Kidney epithelial cell (primary cell): ENCODE measurements at places on chromosomes 3 and 15.

- DNase-seq = no peak
Observed at GRCh38 chr3:68121287-68121686, 466.9 kb upstream of the SUCLG2 start.

DNA sequence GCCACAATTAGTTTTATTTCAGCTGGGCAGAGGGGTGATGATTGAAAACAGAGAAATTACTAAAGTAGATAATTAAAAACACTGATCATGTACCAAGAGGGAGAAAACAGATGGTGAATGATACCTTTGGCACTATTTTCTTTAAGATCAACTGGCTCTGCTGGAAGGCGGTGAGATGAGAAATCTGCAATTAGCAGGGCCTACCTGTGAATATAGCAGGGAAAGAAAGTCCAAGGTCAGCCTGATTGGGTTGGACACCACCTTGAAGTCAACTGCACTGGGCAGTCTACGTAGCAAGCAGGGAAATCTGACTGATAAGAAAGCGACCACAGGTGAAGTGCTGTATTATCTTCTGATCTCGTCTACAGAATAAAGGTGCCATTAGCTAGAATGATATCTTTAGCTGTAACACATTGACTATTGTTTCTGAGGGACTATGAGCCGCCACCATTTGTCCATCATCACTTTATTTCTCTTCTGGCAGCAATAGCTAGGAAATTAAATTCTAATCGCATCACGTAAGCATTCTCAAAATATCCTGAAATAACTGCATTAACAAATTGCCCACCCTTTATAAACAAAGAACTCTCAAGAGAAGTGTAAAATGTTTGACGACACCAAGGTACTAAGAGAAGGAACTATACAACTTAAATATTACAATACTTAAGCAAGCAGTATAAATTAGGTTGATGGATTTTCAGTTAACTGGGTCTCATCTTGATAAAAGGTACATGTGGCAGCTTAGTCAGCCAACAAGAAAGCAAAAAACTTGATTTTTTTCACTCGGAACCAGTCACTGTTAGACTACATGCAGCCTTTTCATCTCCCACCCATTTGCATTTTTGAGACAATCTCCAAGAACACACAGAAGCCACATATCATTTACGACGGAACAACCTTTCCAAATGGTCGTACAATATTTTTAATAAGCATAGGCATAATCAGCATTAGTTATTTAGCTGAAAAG, 1.3 kb downstream of the NEDD4 start:
- no peak for DNase-seq

- no peak for DNase-seq
Observed at GRCh38 chr3:23991683-23992628, 46.9 kb downstream of the NR1D2 start.

- DNase-seq = no peak
Observed at GRCh38 chr3:165754219-165755007, 82.8 kb downstream of the BCHE start.

DNA sequence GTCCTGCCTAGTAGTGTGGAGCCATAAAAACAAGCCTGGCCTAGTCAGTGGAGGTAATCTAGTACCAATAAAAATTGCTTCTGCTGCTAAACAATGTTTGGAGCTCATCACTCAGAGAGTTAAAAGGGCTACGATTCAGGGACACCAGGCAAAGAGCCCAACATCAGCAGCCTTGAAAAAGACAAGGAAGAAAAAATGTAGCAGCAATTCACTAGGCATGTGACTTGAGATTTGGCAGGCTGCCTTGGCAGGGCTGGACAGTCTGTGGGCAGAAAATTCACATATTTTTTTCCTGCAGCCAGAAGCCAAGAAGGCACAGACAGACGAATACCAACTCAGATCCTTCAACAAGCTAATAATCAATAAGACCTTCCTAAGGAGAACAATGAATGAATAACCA, 47.2 kb downstream of the IGSF11 start:
- no peak for DNase-seq

- DNase-seq = no peak
Observed at GRCh38 chr15:70748281-70748747, 15.0 kb downstream of the UACA start.

GRCh38 chr15:79738143-79738542, 158.7 kb downstream of the MTHFS start:
- no peak for DNase-seq

GRCh38 chr3:197137751-197138150, 108.1 kb upstream of the MELTF start:
- no peak for DNase-seq

- peak; percentile 97 for DNase-seq
Observed at GRCh38 chr15:59594493-59594942, 17.1 kb upstream of the GCNT3 start.

- DNase-seq = peak; percentile 77
Observed at GRCh38 chr3:15797642-15798303, at the start of gene ANKRD28. Gene ANKRD28, minus strand, starts transcription at chr3:15797979. Its CDS starts 1,458 bp downstream, at chr3:15796521.

GRCh38 chr15:56939257-56939656, 20.8 kb downstream of the TCF12 start:
- DNase-seq = no peak

GRCh38 chr3:130779031-130779430, 32.4 kb upstream of the PIK3R4 start:
- no peak for DNase-seq

DNA sequence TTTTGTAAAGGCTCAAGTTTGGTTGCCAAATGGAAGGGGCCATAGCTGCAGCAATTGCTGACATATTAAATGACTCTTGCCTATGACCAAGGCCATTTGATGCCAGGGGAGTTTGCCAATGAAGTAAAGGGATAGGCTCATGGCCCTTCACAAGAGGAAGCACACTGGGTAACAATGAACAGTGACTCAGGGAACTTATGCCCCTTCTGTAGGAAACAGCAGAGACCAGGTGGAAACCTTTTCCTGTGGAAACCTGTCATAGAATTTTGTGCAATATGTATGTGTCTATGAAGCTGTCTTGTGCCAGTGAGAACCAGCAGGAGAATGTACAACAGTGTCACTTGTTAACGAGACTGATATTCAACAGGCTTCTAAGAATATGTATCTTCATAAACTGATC, 25.4 kb upstream of the AVEN start:
- no peak for DNase-seq

DNA sequence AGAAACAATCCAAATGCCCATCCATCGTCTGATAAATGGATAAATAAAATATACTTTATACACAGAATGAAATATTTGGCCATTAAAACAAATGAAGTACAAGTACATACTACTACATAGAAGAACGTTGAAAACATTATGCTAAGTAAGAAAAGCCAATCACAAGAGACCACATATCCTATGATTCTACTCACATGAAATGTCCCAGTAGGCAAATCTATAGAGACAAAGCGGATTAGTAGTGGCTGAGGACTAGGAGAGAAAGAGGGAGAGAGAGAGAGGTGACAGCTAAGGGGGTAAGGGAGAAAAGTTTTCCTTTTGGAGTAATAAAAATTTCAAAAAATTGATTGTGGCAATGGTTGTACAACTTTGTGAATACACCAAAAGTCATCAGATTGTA, 147.0 kb downstream of the GREM1 start:
- no peak for DNase-seq

- DNase-seq = no peak
Observed at GRCh38 chr3:31690771-31691170, 158.0 kb downstream of the STT3B start.

DNA sequence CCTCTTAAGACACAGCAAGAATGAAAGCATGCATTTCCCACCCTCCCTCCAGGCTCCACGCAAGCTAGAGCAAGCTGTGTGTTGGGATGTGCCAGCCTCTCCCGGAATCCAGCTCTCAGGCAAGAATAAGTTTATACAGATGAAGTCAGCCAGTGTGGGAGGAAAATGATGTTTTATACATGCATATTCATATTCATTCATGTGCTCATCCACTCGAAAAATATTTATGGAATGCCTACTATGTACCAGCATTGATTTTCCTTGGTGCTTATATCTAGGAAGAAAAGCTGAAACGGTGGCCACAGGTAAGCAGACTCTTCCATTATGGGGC, 62.7 kb downstream of the KLHL6 start:
- no peak for DNase-seq

- DNase-seq = no peak
Observed at GRCh38 chr3:63295806-63296205, 17.7 kb downstream of the SYNPR start.

DNA sequence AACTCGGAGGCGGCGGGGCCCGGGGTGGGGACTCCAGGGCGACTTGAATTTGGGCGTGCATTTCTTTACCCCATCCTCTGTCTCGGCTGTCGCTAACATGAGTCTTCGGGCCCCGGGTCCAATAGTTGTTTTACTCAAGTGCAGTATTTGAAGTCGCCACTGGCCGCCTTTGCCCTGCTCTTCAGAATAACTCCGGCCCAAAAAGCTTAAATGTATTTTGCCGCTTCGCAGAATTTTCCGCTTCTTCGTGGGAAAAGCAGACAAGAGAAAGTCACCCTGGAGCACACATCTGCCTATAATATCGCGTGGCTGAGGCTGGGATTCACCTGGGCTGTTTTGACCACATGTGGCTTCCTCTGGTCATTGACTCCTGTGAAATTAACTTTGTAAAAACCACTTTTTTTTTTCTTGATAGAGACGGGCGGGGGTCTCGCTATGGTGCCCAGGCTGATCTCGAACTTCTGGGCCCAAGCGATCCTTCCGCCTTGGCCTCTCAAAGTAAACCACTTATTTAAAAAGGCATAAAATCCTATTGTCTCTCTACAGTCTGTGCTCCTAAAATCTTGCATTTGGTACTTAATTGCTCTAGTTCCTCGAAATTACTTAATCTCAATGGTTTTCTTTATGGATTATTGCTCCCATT, 676 bp downstream of the CNOT10 start:
- DNase-seq = no peak

GRCh38 chr3:110479731-110480130, 591.9 kb upstream of the NECTIN3 start:
- DNase-seq = no peak

DNA sequence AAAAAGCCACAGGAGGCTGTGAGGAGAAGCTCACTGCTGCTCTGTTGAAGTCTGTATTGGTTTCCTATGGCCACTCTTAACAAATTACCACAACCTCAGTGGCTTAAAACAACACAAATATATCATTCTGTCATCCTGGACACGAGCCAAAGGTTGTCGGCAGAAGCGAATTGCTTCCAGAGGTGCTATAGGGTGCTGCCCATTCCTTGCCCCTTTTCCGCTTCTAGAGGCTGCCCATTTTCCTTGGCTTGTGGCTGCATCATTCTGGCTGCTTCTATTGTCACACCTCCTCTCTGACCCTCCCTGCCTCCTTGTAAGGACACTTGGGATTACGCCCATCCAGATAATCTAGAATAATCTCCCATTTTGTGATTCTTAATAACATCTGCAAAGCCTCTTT, 6.4 kb upstream of the SACM1L start:
- DNase-seq = no peak

DNA sequence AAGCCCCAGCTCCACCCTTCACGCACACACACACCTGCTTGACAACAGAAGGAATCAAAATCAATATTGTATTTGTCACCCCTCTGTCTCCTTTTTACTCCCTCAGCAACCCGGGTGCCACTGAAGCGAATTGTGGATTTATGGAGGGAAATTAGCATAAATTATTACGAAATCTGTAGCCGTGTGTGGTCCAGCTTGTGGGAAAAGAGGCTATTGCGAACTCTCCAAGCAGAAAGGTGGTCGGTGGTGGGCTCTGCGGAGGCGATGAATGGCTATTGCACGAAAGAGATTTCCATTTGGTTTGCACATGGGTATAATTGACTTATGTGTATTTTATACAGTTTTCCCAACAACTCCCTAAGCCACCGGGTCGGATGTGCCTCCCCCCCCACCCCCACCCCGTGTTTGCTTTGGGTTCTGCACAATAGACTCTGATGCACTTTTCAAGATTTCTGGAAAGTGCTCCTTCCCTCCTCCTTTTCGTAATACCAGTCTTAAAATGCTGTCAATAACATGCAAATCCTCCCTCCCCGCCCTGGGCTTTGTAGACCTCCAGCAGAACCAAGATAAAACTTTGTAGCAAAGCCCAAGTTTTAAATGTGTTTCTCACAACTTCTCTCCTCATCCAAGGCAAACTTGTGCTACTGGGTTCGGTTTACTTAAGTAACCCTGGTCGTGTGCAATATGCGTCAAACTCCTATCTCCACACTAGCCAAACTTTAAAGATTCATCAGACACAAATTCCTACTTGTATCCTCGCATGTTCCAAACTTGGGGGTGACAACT, 3.1 kb upstream of the FOXB1 start:
- no peak for DNase-seq

DNA sequence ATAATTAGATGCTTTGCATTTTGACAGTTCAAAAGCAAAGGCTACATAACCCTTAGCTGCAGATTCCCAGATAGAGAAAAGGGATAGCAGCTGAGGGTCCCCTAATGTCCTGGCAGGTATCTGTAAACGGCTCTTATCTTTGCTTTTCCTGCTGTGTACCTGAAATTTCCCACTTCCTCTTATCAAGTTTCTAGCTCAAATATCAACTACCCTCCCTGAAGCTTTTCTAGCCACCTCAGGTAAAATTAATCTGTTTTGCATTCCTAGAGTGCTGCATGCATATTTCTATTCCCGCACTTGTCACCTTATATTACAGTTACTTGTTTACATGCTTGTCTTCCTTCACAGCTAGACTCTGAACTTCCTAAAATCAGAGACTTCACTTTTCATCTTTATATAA, 55.6 kb upstream of the STXBP5L start:
- DNase-seq = no peak

- DNase-seq = no peak
Observed at GRCh38 chr3:27467545-27467944, 16.6 kb downstream of the SLC4A7 start.

- DNase-seq = no peak
Observed at GRCh38 chr3:180188512-180189309, 152.0 kb upstream of the PEX5L start.

GRCh38 chr3:153840487-153840886, 280.7 kb upstream of the ARHGEF26 start:
- no peak for DNase-seq

DNA sequence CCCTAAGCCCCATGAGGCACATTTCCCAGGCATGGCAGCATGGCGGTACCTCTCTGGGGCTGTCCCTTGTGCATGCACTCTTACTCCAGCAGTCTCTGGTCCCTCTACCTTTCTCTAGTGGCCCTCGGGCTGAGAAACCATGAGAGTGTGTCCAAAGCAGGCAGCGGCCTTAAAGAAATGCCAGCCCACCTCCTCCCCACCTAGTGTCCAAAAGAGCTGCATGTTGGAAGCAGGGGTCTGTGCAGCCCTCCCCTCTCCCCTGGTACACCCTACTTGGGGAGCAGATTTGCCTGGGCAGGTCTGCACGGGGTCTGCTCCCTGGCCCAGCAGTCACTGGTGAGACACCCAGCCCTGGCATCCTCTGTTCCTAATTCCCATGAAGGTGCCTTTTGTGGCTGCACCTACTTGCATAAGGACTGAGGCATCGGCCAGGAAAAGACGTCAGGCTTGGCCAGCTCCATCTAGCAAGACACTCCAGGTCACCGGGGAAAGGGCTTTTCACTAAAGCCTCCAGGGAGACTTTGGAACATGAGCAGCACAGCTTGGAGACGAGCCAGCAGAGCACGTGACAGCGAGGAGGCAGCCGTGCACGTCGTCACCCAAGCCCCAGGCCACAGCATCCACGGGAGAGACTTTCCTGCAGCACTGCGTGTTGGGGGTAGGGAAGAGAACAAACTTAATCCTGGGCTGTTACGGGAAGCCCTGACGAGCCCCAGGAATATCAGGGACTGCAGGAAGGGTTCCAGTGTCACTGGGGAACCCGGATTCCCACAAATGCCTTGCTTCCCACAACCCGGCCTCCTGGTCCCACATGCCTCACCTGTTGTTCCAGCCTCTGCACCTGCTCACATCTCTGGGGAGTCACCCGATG, 38.8 kb downstream of the TM2D3 start:
- DNase-seq = no peak
